ENCODE measurements at places on chromosomes 1 and 21. TPM values are rescaled to one million over a fixed set of nuclear protein-coding genes. Genes with fewer than 3 reads are reported as not detected.
A peak's percentile ranks its signal among the peaks of the same experiment; 100 is the strongest.

Gene AKR7A3
- polyA plus RNA-seq = 2.3 TPM

Gene TSPEAR
- 0.53 TPM for polyA plus RNA-seq

DNA sequence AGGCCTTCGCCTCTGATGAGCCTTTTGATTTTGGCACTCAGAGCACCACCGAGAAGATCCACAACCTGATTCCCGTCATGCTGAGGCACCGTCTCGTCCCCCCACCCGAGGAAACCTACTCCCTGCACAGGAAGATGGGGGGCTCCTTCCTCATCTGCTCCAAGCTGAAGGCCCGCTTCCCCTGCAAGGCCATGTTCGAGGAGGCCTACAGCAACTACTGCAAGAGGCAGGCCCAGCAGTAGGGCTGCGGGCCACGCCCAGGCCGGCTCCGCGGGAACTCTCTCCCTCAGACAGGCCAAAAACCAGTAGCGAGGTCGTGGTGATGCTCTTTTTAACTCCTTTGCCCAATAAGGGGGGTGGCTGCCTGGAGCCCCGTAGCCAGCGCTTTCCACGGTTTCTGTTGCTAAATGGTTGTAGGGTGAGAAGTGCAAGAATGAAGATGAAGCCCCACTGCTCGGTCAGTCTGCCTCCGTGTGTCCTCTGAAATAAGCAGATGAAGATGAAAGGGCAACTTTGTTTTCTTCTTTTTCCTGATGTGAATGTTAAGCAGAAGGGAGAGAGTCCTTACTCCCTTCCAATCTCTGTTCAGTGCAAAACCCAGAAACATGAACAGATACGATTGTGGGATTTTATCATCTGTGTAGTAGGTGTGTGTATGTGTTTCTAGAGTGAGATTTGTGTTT is 46.5 kb downstream of the COQ8A start:
- peak; percentile 17 for DNase-seq

Gene ADAM15
- 42.6 TPM for polyA plus RNA-seq

Gene THEM5
- polyA plus RNA-seq = 0.57 TPM

Gene OR2L2
- 1.7 TPM for polyA plus RNA-seq

DNA sequence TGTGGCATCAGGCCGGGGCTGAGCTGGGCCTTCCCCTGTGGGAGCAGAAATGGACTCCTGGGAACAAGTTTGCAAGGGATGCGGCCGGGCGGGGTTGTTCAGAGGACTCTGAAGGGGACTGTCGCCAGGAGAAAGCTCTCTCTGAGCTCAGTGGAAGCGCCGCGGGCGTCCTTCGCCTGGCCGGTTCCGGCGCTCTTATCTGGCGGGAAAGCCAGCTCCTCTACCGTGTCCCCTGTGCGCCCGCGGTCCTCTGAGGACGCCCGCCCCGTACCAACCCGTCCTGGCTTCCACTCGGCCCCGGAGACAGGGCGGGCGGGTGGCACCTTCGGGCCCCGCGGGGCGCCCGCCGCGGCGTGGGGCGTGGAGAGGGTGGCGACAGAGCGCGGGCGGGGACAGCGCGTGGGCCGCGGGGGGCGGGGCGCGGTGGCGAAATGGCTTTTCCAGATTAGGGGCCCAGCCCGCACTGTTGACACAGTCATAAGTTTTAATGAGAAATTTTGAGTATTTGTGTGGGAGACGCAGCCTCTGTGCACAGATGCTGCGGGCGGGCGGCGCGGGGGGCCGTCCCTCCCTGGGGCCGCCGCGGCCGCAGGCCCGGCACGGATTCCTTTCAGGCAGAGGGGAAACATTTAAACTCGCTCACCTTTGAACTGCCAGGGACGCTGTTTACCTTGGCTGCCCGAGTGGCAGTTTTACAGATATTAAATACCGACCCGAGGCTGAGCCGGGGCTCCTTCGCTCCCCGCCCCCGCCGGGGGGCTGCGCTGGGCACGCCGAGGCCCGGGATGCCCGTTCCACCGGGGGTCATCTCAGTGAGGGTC is 70.2 kb downstream of the FOXD2 start:
- DNase-seq = peak; percentile 19

DNA sequence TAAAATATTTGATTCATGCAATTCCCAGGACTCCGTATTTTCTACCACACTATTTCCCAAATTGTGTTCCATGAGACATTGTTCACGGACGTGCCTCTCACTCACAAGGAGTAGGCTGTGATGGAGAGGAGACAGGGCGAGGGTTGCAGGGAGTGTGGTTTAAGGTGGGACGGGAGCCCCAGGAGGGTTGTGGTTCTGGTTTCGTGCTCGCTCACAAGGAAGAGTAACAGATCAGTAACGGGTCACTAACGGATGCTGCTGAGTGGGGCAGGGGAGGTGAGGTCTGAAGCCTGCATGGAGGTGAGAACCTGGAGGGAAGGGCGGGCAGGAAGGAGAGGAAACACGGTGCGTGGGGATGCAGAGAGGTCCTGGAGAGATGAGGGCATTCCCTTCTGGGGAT is 28.8 kb downstream of the TFF3 start:
- no peak for DNase-seq

- DNase-seq = no peak
These were observed 7.7 kb downstream of the CFAP298 start for GRCh38 chr21:32604464-32604863.

Gene PHGDH
- polyA plus RNA-seq = 131 TPM

Gene POTED
- 0.20 TPM for polyA plus RNA-seq

- DNase-seq = no peak
These were observed 67.6 kb downstream of the POFUT2 start for GRCh38 chr21:45220071-45220481.

Gene MARCKSL1
- polyA plus RNA-seq = 326 TPM

DNA sequence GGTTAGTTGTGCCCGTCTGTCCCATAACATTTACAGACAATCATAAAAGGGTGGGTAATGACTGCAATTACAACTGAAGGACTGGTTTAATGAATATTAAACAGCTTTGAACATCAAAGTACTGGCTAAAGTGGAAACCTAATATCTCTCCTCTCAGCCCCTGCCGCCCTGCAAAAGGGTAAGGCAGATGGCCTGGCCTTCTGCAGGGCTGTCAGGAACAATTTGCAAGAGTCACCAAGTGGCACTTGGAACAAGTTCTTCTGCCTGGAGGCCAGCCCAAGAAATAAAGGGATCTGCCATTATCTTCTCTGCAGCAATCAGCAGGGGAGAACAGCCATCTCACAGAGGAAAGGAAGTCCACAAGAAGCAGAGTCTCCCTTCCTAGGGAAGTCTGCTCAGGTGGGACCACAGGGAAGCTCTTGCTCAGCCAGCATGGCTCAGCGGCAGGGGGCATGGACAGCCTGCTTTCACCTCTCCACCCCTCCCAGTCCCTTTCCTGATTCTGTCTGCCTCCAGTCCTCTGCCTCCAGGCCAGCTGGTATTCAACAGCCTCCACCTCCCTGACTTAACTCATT is 96.1 kb downstream of the TRABD2B start:
- no peak for DNase-seq

GRCh38 chr1:202161151-202162046 is 997 bp upstream of the PTPN7 start:
- peak; percentile 73 for DNase-seq

Gene HSD3B1
- not detected for polyA plus RNA-seq

- no peak for DNase-seq
These were observed 9.5 kb upstream of the IRF6 start for GRCh38 chr1:209815490-209815889.

- no peak for DNase-seq
These were observed 900.1 kb downstream of the TTLL7 start for GRCh38 chr1:83098791-83099190.

Gene ATP1A4
- polyA plus RNA-seq = 38.6 TPM

DNA sequence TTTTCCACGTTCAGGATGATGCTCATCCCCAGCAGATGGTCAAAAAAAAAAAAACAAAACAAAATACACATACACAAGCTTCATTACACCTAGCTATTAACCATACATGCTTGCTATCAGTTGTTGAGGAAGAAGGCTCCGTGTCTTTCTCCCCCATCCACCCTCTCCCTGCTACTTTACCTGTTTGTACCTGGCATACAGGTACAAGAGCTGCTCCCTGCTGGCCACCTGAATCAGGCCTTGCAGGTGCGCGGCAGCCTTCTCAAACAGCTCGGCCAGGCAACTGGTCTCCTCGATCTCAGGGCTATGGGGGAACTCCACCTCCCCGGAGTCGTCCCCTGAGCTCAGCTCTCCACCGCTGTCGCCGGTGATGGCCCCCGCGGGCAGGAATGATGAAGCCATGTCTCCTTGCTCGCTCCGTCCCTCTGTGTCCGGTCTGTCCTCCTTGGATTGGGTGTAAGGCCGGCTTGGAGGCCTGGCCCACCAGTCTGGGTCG is 464 bp downstream of the ACBD6 start:
- DNase-seq = no peak

- no peak for DNase-seq
These were observed 30.8 kb upstream of the FAM78B start for GRCh38 chr1:166197597-166197996.

DNA sequence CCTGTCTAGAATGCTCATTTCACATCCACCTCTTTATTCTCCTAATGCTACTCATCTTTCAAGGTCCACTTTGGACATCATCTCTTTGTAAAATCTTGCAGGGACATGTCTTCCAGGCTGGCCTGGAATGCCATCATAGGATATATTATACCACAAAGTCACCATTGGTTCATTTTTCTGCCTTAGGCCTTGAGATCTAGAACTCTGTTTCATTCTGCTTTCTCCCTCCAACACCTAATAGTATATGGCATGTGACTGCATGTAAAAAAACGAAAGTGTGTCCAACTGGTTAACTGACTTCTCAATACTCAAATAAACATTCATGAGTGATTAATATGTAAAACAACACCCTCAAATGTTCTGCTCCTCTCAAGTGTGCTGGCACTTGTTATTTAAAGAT is 84.1 kb downstream of the RGS2 start:
- no peak for DNase-seq

DNA sequence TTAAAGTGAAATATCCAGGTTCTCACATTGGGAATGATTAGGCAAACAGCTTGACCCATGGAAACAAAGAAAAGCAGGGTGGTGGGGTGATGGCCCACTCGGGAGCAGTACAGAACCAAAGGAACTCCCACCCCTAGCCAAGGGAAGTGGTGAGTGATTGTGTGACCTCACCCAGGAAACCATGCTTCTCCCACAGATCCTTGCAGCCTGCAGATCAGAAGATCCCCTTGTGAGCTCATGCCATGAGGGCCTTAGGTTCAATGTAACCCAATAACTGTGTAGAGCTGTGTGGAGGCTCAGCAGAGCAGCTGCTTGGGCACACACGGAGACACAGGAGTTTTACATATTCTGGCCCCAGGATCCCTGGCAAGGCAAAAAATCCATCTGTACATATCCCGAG is 311.8 kb upstream of the DPYD start:
- DNase-seq = no peak

DNA sequence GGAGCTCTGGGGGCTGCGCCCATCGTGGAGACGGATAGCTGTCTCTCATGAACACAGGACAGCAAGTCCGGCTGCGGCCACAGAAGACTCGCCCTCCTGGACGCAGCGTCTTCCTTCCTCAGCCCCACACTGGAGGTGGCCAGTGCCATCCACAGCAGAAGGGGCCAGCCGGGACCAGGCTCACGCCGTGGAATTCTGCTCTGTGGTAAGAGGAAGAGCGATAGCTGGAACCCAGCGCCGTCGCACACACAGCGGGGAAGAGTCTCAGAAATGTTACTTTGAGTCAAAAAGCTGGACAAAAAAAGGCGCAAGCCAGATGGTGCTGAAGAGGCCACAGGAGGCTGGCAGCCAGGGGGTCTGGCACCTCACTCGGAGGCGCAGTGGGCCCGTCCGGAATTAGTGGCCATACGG is 113.9 kb upstream of the COL6A1 start:
- DNase-seq = no peak

Gene OR6P1
- polyA plus RNA-seq = not detected

Gene SYT6
- polyA plus RNA-seq = 0.78 TPM

- no peak for DNase-seq
These were observed 1.3 kb downstream of the RIMS3 start for GRCh38 chr1:40664167-40664537.

DNA sequence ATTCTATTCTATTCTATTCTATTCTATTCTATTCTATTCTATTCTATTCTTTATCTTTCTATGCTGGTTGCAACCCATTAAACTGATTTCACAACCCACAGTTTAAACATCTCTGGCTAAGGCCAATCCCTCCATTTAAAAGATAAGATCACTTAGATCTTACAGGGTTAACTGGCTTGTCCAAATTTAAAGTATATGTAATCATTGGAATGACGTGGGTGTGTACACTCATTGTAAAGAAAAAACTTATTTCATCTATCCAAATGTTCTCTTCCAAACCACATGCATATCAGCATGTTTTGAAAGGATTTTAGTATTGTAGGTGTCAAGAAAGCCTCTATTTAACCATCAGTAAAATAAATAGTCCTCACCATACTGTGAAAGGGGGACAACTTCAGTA is 299.6 kb upstream of the RUNX1 start:
- DNase-seq = no peak

DNA sequence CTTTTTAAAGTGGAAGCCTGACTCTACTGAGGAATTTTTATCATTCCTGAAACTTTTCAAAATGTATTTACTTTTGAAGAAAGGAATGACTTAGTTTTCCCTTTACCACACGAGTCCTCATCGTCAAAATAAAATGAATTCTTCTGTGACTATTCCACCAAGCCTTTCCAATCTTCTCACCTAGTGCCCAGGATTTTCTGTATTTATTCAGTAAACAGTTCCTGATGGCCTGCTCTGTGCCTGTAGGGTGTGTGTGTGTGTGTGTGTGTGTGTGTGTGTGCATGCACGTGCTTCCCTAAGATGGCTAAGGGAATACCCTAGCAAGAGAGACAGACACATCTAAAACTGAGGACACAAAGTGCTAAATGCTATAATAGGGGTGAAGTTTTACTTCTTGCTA is 395.0 kb upstream of the USP24 start:
- no peak for DNase-seq

- DNase-seq = no peak
These were observed 15.8 kb upstream of the CAMK1G start for GRCh38 chr1:209567698-209568175.

Gene TRAF3IP3
- polyA plus RNA-seq = 9.2 TPM

Gene ANGPTL7
- polyA plus RNA-seq = 1.6 TPM
